Stimulated activated CD4-positive, alpha-beta T cell treated with anti-CD3 and anti-CD28 coated beads, Interleukin-4, amount 100 ng/mL, for 4 hours (primary cell): ENCODE measurements at places on chromosomes 3 and 15.

GRCh38 chr3:143419611-143420010 lies 300.0 kb downstream of the CHST2 start:
- no peak for DNase-seq

DNA sequence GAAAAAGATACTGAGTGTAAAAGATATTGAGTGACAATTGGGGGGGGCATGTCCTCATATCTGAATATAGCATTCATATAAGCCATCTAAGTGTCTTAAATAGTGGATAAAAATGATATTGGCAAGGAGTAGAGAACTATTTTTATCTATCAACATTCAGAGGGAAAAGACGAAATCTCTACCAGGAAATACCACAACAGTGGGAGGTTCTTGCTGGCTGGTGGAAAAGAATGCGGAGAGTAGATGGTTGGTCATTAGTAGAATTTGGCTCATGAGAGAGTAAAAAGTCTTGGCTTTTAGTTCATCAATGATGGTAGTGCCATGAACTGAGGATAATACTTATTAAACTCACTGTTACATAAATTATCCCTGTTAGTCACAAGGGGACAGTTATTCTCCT lies 4.8 kb upstream of the TCF12 start:
- DNase-seq: no peak

DNA sequence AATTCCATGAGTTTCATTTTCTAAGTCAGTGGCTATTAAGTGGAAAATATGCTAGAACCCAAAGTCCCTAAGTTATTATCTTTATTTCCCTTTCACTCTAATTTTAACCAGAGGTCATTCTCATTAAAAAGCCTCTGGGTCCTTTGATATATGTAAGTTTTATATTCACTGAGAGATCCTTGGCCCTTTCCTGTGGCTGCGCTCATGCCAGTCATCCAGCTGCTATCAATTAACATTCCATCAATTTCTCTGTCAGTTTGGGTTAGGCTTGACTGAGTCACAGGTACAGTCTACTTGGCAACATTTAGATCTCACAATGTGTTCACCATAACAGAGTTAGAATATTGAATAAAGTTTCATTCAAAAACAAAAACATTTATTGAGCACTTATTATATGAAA lies 58.0 kb upstream of the FBN1 start:
- DNase-seq: no peak

- DNase-seq: no peak
Observed at GRCh38 chr15:48777645-48778330, 33.1 kb downstream of the CEP152 start.

- DNase-seq: no peak
Observed at GRCh38 chr3:193946945-193947344, 189.0 kb upstream of the HES1 start.

- DNase-seq: no peak
Observed at GRCh38 chr3:12143949-12144504, 14.7 kb downstream of the TIMP4 start.

- DNase-seq: no peak
Observed at GRCh38 chr3:177085794-177086193, 111.5 kb downstream of the TBL1XR1 start.

GRCh38 chr3:44065311-44066094 lies 176.2 kb upstream of the TOPAZ1 start:
- DNase-seq: no peak

- DNase-seq: no peak
Observed at GRCh38 chr15:89792106-89792805, 16.1 kb downstream of the MESP2 start.

DNA sequence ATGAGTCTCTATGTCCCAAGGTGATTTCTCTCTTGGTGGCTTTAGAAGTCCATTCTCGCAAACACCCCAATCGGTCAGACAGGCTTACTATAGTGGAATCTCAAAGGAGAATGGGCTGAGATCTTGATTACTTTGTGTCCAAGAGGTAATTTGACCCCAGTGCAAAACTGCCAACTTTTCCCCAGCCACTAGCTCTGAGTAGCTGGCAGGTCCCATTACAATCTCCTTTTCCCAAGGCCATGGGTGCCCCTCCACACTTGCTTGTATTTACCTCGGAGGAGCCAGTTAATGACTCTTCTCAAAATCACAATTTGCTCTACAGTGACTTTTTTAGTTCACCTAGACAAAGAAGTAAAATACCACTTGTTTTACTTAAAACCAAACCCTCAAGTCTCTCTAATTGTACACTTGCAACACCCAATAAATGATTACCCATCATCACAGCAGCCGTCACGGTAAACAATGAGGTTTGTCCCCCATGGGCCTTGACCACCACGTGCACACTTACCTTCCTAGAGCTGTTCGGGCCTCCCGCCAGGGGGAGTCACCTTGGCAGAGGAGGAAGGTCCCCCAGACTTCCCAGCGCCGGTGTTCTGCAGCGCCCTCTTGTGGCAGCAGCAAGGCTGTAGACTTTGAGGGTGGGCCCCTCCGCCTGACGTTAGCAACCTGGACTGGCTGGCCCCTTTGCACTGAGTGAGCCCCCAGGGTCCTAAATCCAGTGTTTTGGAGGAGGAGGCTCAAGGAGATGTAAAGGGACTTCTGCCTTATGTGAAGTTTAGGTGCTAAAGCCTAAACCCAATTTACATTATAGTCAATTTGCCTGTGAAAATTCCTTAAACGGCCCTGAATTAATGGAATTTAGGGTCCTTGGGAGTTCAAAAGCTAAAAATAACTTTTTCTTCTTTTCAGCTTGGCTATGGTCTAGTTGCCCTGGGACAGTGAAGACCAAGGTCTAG lies 18.7 kb upstream of the HDAC11 start:
- DNase-seq: peak; percentile 64

DNA sequence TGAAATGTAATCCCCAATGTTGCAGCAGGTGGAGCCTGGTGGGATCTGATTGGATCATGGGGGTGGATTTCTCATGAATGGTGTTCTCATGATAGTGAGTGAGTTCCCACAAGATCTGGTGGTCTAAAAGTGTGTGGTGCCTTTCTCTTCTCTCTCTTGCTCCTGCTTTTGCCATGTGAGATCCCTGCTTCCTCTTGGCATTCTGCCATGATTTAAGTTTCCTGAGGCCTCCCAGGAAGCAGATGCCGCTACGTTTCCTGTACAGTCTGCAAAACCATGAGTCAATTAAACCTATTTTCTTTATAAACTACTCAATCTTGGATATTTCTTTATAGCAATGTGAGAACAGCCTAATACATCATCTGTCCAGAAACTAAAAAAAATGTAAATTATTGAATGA lies 298.3 kb downstream of the MEX3B start:
- no peak for DNase-seq

- DNase-seq: no peak
Observed at GRCh38 chr3:26259176-26259575, 363.4 kb upstream of the LRRC3B start.

DNA sequence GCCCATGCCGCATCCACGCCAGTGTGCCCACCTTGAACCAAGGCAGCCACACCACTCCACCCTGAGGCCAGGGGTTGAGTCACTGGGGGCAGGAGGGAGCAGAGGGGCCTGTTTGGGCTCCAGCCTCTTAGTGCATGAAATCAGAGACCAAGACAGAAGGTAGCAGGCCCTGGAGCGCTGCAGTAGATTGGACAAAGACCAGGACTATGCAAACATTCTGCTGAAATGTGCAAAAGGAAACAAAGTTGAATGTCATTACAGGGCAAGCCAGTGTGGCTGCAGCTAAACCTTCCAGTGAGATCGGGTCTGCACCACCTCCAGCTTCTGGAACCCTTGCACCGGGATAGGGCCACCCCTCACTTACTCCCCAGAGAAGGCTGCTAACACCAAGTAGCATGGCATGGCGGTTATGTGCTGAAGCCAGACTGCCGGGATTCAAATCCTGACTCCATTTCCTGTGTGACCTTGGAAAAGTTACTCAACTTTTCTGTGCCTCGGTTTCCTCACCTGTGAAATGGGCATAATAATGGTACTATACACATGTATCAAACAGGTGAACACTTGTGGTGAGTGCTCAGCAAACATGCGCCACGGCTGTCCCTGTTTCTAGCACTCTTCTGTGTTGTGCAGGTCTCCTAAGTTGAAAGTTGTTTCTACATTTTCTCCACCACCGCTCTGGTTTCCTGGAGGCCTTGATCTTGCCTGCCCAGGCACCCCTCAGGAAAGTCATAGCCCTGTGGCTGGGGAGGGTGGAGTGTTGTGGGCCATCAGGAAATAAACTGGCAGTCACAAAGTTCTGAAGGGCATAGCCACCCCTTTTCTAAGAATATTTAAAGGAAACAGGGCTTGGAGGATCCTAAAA lies 25.0 kb upstream of the GP9 start:
- no peak for DNase-seq

DNA sequence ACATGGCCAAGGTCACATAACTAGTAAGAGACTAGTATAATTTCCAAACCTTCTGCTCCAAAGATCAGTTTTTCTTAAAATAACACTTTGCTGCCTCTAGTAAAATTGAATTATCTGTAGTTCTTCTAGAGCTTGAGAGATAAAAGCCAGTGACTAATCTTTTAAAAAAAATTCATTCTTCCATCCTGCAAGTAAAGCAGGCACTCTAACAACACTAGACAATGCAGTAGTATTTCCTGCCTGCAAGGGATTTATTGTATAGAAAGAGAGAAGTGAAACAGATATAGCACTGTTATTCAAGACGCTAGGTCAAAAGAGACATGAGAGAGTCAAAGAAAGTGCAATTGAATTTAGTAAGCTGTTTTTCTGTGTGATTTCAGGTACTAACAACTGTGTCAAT lies 159.5 kb upstream of the TBC1D5 start:
- DNase-seq: no peak

DNA sequence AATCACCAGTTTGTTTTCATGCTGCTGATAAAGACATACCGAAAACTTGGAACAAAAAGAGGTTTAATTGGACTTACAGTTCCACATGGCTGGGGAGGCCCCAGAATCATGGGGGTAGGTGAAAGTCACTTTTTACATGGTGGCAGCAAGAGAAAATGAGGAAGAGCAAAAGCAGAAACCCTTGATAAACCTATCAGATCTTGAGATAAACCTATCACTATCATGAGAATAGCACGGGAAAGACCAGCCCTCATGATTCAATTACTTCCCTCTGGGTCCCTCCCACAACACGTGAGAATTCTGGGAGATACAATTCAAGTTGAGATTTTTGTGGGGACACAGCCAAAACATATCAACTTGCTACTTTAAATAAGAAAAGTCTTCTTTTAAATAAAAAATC lies 28.9 kb downstream of the CD200R1L start:
- DNase-seq: no peak

- no peak for DNase-seq
Observed at GRCh38 chr15:88790486-88790885, 12.8 kb upstream of the ACAN start.

GRCh38 chr3:172538368-172539151 lies 15.3 kb upstream of the TNFSF10 start:
- DNase-seq: no peak

GRCh38 chr3:101529816-101530685 lies 17.0 kb upstream of the SENP7 start:
- DNase-seq: no peak

- no peak for DNase-seq
Observed at GRCh38 chr3:56484122-56484521, 15.9 kb upstream of the ERC2 start.

GRCh38 chr3:30657914-30658313 lies 51.5 kb downstream of the TGFBR2 start:
- no peak for DNase-seq

DNA sequence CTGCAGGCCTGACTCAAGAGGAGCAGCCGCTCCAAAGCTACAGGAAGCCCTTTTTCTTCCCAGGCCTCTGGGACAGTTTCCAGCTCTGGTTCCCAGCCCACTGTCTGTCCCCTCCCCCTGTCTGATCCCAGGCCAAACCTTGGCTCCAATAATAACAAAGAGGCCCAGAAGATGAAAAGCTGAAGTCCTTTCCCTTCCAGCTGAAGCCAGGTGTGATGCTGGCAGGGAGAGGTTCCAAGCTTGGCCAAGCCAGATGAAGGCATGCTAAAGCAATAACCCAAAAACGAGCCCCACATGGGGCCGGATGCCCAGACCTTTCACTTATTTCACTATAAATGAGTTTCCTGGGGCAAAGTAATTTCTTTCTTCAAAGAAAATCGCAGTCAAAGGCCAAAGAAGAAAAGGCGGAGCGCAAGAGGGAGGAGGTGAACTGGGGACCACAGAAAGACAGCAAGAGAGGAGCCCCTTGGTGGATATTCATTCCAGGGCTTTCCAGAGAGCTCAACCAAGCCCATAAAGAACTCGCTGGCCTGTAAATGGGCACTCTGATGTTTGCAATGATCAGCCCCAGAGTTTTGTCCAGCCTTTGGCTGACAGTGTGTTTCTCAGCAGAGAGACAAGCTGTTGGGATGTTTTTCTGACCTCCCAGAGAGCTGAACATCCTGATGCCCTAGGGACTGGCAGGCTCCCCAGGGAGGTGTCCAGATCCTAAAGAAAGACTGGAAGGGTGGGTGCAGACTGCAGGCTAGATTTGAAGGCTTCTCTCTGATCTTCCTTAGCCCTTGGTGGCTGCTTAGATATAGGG lies 157.6 kb downstream of the UACA start:
- DNase-seq: no peak

DNA sequence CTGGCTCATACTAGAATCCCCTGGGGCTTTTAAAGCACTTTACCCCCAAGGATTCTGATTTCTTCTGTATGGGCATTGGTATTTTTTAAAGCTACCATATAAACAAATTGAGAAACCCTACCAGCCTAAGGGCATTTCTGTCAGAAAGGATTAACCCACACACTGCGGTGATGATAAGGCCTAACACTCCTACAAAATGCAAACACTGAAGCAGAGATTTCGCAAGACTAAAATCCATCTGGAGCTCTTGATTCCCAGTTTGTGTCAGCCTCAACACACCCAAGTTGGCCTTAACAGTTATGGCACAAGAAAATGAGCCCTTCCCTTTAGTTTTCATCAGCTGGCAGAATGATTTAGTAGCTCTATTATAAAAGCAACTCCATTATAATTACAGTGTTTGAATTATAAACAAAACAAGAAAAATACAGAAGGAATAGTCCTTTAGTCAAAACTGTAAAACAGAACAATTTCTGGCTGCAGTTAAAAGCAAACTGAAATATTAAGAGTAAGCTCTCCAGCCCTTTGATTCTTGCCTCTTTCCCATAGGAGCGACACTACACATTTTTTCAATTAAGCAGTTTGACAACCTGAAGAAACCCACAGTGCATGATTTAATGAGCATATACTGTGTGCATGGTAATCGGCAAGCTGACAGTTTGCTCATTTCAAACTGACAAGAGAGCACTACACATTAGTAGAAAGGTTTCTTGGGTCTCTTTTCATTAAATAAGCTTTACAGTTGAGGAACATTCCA lies 441.2 kb downstream of the FHIT start:
- no peak for DNase-seq

DNA sequence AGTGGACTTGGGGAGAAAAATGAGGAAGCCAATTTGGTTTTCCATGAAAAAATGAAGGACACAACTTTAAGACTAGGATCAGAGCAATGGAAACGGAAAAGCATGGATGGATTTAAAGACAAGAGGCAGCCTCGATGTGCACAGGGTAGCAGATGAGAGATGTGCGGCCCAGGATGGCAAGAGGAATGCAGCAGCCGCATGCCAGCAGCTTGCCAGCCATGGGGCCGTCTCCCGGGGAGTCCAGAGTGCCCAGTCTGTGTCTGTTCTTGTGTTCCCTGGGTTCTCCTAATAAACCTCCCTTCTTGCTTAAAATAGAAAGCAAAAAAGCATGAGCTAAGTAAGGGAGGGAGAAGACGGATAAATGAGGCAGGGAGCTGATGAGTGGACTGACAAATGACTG lies 68.0 kb upstream of the IQSEC1 start:
- DNase-seq: no peak

GRCh38 chr3:31762097-31762764 lies 218.8 kb downstream of the OSBPL10 start:
- DNase-seq: no peak
